ENCODE measurements at places on chromosomes 13 and 19. TPM values are rescaled to one million over a fixed set of nuclear protein-coding genes. Genes with fewer than 3 reads are reported as not detected.

Gene SMIM44
- total RNA-seq = 0.99 TPM

Gene CA11
- 3.5 TPM for total RNA-seq

Gene CEACAM3
- total RNA-seq = 2.6 TPM

Gene SOX21
- total RNA-seq = not detected

Gene CHST8
- 0.41 TPM for total RNA-seq

Gene KIRREL2
- 3.9 TPM for total RNA-seq

Gene RASA3
- 20.5 TPM for total RNA-seq

Gene ZNF761
- total RNA-seq = 7.5 TPM

Gene ZNF575
- 1.8 TPM for total RNA-seq

Gene RGS9BP
- 1.9 TPM for total RNA-seq

Gene NOVA2
- 2.7 TPM for total RNA-seq

Gene UBE2L5
- not detected for total RNA-seq
